ENCODE measurements at places on chromosomes 6 and 20. TPM values are rescaled to one million over a fixed set of nuclear protein-coding genes. Genes with fewer than 3 reads are reported as not detected.

PLEKHG1 gene
- 71.1 TPM for total RNA-seq

DNA sequence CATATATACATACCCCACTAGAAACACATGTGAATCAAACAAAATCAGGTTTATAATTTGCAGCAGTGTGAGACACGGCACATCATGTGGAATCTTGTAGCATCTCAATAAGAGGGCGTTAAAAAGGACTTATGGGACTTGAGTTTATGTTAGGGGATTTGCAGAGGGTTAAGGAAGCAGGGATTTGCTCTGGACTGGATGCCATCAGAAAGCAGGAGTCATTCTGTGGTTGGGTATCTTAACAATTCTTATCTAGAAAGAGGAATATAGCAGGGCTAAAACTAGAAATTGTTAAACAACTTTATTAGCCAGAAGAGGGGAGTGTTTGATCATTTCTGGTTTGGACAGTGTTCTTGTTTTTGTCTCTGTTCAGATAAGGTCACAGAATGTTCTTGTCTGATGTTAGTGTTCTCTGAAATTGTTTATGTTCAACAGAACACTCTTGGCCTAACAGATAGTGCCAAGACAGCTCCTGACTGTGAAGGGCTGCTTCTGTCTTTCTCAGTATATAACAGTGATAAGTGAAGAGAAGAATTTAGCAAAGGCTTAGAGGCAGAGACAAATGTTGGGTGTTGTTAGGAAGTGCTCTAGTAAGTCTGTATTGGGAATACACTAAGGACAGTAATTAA lies 39.2 kb downstream of the LIN28B start:
- DNase-seq, result no peak

DNA sequence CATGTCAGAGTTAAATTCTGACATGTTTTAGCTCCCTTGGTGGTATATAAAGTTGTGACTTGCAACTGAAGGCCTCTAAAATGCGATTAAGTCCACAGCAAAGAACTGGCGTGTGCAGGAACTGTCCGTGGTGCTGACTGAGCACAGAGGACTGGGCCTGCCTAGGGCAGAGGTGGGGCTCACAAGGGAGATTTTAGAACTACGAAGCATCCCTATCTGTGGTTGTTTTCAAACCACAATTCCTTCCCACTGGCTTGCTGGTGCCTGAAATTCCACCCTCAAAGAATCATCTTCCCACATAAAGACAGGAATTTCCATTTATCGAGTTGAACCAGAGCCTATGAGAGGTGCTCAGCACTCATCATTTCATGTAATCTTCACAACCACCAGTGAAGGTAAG lies 30.1 kb downstream of the RIMS4 start:
- no peak for DNase-seq

DNA sequence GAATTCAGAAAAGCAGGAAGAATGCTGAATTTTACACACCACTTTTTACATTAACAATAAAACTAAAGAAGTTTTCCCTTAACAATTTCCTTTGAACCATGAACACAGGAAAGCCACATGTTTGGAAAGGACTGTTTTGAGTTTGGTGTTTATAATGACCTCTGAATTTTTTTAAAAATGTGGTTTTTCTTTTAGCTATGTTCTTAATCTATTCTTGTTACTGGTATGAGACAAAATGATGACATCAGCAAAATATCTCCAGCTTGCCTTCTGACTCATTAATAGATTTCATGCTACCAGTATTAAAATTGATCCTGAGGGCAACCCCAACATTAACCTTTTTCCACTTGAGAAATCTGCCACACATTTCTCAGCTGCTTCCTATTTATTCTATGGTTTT lies 217.5 kb upstream of the THEMIS start:
- no peak for DNase-seq

Measured in mesenteric fat pad (tissue), 1 donor.